Activated T-cell treated with anti-CD3 and anti-CD28 coated beads, Interleukin-2, amount 50 U/mL, for 4 hours (primary cell): ENCODE measurements at places on chromosomes 4 and X. TPM values are rescaled to one million over a fixed set of nuclear protein-coding genes. Genes with fewer than 3 reads are reported as not detected.

- no peak for DNase-seq
Measured at GRCh38 chr4:128332081-128332480, 44.5 kb upstream of the PGRMC2 start.

DNA sequence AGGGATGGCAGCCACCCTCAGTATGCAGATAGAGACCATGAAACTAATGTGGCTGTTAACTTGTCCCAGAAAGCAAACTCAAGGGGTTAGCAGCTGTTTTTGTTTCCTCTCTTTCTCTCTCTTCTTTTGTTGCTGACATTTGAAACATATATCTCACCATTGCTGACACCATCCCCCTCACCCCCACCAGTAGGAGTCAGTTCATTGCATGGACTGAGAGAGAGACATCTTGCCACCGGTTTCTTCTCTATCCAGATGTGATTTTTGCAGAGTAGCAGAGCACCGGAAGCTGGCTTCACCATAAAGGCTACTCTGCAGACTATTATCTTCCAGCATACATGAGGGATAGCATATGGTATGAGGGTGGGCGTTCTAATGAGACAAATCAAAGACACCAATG lies 177.1 kb upstream of the FRG1 start:
- no peak for DNase-seq

The CYLC1 gene
- total RNA-seq, result not detected

DNA sequence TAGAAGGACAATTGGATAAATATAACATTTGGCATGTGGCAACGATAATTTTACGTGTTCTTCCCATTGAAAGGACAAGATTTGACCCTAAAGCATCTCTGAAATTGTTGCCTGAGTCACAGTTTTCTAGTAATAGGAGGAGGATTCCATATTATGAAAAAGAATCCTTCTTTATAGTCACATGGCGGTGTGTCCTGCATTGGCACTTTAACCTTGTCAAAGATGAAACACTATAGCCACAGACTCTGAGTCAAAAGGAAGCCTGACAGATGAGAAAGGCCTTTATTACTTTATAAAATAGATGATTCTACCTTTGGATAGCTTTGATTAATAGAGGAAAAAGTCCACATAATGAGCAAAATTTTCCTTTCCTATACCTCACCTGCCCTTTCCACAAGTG lies 11.5 kb downstream of the LNX1 start:
- DNase-seq, result no peak

- DNase-seq, result no peak
Measured at GRCh38 chrX:50700921-50701320, 113.1 kb downstream of the SHROOM4 start.

The WDR17 gene
- total RNA-seq, result 3.9 TPM

DNA sequence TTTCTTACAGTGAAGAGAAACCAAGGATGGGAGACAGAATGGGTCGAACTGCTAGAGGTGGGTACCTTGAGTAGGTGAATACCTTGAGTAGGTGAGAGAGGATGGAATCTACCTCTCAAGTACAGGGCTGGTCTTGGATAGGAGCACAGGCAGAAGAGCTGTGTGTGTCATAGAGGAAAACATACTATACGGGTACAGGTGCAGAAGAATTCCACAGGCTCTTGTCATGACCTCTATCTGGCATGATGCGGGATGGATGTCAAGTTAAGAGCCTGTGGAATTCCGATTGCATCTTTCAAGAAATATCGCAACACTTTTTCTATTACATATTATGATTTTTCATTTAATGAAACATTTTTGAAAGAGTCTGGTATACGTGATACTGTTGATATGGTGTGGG lies 18.0 kb upstream of the OCIAD1 start:
- DNase-seq, result no peak

- DNase-seq, result no peak
Measured at GRCh38 chrX:123331349-123331748, 147.3 kb downstream of the GRIA3 start.

The CLDN34 gene
- not detected for total RNA-seq

DNA sequence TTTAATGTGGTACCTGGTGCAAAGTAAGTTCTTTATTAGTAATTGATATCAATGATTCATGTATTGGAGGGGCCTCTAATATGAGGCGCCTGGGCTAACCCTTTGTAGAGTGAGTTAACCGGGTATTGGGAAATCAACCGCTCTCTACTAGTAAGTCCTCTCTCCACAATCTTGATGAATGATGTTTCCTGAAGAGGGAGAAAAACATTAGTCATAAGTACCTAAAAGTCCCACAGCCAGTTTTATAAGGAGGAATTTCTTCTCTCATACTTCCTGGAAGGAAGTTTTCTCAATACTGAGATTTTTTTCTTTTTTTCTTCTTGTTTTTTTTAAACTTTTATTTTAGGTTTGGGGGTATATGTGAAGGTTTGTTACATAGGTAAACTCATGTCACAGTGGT lies 62.3 kb downstream of the AGTR2 start:
- no peak for DNase-seq

DNA sequence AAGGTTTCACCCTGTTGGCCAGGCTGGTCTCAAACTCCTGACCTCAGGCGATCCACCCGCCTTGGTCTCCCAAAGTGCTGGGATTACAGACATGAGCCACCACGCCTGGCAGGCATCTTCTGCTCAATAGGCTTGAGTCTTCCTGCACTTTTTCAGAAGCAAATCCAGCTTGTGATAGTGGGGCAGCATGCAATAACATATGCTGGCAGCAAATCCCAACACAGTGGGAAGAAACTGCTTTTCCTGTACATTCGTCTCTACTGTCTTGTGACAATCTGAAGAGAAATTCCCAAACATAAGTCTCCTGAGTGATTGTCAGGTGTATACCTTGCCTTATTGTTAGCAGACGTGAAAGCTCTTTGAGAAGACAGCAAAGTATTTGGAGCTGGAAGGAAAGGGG lies 145.7 kb downstream of the PALLD start:
- no peak for DNase-seq

The NPY1R gene
- 0.05 TPM for total RNA-seq

DNA sequence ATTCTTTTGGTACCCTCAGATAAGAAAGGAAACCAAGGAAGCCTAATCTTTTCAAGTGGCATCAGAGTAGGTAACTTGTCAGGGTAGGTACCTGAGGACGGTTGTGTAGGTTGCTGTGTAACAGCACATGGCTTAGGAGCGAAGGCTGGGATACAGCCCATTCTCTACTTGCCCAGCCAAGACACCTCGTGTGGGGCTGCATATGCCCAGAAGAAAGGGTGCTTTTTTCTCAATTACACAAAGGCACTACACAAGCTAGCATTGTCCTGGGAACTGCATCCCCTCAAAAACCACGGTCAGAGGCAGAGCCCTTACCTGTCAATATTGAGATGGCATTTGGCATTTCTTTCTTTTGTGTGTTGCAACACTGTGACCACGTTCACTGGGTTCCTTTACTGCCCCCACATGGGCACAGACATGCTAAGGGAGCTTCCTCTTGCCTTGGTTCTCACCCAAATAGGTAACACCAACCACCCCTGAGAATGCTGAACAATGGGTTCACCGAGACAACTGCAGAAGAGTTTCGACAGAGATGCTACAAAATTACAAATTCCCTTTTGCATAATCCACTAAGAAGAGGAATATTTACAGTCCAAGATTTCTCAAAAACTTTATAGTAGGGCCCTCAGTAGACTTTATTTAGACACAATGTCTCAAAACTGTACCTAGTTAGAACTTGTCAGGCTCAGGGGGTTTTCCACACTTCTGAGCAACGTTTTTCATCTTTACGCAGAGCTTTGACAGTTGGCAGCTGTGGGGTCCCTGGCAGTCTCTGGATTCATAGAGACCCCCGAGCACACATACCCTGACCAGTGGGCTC lies 35.8 kb upstream of the TNIP3 start:
- no peak for DNase-seq

The JAKMIP1 gene
- total RNA-seq, result 3.7 TPM

GRCh38 chr4:41204400-41204978 lies 9.9 kb downstream of the APBB2 start:
- DNase-seq, result no peak

DNA sequence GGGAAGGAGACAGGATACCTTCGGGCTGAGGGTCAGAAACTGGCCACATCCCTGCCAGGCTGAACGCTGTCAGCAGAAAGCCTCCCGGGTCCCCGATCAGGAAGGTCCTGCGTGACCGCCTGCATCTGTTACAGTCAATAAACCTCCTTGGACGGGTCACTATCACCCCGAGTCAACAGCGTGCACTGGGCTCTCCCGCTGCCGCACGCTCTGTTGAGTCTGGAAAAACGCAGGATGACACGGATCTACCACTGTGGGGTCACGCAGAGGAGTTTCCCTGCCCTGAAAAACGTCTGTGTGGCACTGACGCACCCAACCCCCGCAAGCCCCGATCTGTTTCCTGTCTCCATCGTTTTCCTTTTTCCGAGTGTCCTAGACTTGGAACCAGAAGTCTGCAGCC lies 12.1 kb downstream of the PPP2R3B start:
- DNase-seq, result no peak

DNA sequence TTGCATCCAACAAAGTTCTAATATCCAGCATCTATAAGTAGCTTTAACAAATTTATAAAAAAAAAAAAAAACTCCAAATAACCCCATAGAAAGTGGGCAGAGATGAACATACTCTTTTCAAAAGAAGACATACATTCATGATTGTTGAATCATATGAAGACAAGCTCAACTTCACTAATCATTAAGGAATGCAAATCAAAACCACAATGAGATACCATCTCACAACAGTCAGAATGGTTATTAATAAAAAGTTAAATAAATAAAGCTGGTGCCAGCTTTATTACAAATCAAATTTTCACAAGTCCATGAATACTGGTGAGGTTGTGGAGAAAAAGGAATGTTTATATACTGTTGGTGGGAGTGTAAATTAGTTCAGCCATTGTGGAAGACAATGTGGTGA lies 592.0 kb downstream of the IQCM start:
- DNase-seq, result no peak

DNA sequence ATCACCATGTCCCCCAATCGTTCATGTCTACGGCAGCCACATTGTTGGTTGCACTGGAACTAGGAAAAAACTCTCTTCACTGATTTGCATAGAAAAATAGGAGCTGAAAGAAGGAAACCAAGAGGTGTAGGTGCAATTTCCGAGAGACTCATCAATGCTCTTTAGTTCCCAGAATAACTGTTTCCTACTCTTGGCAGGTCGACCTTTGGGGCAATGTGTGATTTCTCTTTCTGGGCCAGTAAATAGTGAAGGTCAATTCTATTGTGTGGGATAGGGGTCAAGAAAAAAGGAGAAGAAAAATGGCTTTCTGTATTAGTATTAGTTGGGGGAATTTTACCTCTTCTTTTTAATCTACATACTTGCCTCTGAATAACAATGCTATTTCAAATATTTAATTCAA lies 55.9 kb upstream of the PDE5A start:
- DNase-seq, result no peak

- no peak for DNase-seq
Measured at GRCh38 chrX:74232859-74233258, 71.1 kb upstream of the ZCCHC13 start.

DNA sequence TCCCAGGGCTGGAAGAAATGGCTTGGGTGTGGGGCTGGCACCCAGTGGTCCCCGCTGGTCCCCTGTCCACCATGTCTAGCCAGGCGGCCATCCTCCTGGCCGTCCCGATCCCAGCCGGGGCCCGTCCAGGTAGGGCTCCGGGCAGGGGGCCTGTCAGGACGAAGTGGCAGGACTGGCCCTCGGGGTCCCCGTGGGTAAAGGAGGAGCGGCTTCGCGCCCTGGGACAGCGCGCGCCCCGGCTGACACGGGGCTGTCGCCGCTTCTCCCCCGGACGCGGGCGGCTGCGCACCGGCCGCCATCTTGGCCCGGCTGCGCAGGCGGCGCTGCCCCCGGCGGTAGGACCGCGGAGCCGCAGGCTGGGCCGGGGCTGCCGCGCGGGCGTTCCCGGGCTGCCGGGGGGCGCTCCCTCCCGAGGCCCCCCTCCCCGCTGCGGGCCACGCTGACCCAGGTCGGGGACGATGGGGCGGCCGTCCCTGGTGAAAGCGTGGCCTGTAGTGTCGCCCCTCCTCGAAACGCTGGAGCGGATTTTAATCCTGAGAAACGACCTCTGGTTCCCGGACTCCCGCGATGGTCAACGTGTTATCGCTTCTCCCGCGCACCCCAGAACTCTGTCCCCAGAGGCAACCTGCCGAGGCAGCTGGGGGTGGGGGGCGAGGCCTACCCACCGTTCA lies 60.4 kb upstream of the BCOR start:
- DNase-seq, result no peak

GRCh38 chrX:57900975-57901374 lies 9.3 kb downstream of the ZXDA start:
- DNase-seq, result no peak

The ADRA2C gene
- total RNA-seq, result not detected

The SPANXN3 gene
- not detected for total RNA-seq

The CEP135 gene
- 15.5 TPM for total RNA-seq

DNA sequence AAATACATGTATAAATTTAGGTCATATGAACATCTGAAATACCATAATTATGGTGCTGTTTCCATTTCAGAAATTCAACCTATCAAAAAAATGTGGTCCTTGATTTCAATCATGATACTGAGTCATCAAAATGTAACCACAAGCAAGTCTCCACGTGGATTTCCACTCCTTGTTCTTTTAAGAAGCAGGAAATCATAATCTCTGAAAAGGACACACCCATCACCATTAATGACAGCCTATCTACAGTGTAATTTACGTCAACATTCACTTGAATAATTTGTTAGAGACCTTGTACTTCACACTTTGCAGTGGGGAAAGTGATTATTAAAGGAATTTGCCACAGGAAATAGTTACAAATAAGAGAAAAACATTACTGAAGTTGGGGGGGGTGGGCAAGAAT lies 17.7 kb upstream of the SLC7A11 start:
- no peak for DNase-seq

The RASSF6 gene
- total RNA-seq, result not detected

DNA sequence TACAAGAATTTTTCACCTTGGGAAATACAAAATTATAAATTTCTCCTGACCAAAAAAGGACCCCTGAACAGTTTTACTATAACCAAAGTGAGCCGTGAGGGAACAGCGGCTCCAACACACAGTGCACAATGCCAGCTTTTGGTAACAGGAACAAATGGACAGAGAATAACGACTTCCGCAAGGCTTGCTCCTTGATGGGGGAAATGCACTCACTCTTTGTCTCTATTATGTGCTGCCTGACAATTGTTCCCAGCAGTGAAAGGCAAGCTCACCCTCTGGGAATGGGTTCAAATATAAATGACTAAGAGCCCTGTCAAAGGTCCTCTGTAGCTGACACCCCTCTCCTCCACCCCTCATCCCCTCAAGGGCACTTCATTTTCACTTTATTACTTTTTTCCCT lies 325.8 kb upstream of the GALNT7 start:
- no peak for DNase-seq

The COX7B2 gene
- total RNA-seq, result not detected

DNA sequence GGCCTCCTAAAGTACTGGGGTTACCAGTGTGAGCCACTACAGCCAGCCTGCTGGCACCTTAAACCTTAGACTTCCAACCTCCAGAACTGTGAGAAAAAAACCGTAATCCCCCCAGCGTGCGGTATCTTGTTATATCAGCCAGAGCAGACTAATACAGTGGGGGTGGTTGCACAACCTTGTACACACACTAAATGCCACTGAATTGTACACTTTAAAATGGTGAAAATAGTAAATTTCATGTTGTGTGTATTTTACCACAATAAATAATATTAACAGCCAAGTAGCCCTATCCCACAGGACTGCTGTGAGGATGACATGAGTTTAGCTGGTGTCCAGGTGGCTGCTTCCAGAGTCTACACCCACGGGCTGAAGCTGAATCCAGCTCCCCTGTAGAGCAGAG lies 38.8 kb downstream of the ZBTB49 start:
- no peak for DNase-seq

The GAGE12E gene
- total RNA-seq, result not detected
